ENCODE measurements at places on chromosomes 2 and 18.

DNA sequence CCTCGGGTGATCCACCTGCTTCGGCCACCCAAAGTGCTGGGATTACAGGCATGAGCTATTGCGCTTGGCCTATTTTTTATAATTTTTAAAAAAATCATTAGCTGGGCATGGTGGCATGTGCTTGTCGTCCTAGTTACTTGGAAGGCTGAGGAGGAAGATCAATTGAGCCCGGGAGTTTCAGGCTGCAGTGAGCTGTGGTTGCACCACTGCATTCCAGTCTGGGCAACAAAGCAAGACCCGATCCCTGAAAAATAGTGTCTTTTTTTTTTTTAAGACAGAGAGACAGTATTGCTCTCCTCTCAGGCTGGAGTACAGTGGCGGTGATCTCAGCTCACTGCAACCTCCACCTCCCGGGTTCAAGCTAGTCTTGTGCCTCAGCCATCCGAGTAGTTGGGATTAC is 4.8 kb downstream of the SSB start:
- DNase-seq: no peak

GRCh38 chr2:175557810-175558377 is 376.4 kb upstream of the ATP5MC3 start:
- no peak for DNase-seq

GRCh38 chr2:167697948-167698347 is 549.4 kb downstream of the STK39 start:
- DNase-seq: no peak

GRCh38 chr18:9627642-9628041 is 13.3 kb upstream of the PPP4R1 start:
- no peak for DNase-seq

- DNase-seq: no peak
Observed at GRCh38 chr2:95052307-95052706, 26.8 kb downstream of the MAL start.

DNA sequence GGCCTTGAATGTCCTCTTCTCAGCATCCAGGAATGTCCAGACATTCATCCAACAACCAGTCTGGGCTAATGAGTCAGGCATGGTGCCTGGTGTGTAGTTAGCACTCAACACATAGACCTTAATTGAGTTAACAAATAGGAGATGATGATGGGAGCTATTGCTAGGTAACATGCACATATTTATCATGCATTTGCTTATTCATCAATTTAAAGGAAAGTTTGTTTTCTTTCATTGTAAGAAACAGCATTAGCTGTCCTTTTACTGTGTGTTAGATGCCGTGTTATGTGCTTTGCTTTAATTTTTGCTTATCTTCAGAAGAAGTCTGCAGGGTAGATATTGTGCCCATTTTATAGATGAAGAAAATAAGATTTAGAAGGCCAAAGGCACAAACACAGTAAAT is 43.2 kb downstream of the TSN start:
- no peak for DNase-seq

GRCh38 chr2:69546646-69547045 is 96.9 kb downstream of the AAK1 start:
- DNase-seq: no peak

GRCh38 chr2:210459880-210460279 is 16.7 kb downstream of the LANCL1 start:
- DNase-seq: no peak

GRCh38 chr2:75319951-75320350 is 120.6 kb upstream of the TACR1 start:
- no peak for DNase-seq

DNA sequence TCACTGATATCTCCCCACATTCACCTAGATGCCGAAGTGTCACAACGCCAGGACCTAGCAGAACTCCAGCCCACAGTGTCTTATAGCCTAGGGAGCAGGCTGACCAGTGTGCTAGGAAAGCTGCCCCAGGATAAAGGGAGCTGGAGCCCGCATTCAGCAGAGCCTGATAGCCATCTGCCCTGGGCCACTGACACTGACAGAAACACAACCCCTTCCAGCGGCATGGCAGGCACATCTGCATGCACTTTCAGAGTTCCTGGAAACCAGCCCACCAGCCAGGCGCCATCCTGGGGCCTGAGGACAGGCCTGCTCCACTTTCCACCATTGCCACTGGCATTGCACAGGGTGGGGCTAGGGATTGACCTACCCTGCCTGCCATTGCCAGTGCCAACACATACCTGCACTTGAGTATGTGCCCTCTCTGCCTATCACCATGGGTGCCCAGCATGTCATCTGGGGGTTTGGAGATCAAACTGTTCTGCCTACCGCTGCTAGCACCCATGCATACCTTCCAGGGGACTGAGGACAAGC is 290.1 kb upstream of the KLHL14 start:
- DNase-seq: no peak

- DNase-seq: peak; percentile 54
Observed at GRCh38 chr2:208415897-208416296, 9.3 kb downstream of the PTH2R start.

- no peak for DNase-seq
Observed at GRCh38 chr2:127401757-127402695, 14.3 kb upstream of the MAP3K2 start.

DNA sequence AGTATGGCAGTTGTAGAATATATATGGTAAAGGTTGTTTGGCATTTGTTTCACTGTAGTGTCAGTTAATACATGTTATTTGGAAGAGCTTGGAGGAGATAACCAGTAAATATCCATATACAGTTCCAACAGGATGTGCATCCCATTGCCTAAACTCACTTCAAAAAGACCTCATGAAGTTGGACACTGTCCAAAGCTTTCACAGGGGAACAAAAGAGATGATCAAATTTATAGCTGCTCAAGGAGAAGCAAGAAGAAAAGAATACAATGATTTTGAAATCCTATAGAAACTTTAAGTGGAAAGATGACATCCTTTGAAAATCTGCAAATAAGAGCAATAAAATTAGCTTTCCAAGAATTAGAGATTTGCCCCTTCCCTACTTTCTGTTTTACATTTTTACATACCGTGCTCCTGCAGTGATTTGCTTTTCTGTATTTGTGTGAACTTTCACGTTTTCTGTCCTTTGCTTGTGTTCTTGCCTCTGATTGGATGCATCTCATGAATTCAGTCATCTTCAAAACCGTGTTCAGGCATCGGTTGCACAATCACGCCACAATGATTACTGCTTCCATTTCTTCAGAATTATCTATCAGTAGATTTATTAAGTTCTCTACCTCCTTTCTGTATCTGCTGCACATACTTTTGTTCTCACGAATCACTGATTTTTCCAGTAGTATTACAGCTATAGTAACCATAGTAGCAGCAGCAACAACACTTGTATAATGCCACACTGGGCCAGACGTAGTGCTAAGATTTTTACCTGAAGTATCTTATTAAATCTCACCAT is 83.8 kb downstream of the PARD3B start:
- DNase-seq: no peak

GRCh38 chr2:216659276-216659675 is 26.1 kb downstream of the IGFBP2 start:
- no peak for DNase-seq

- DNase-seq: no peak
Observed at GRCh38 chr2:65834771-65835475, 402.5 kb upstream of the SPRED2 start.

- DNase-seq: peak; percentile 25
Observed at GRCh38 chr2:23566241-23567142, 181.5 kb downstream of the KLHL29 start.

GRCh38 chr18:39618265-39619003 is 2052.8 kb upstream of the CELF4 start:
- DNase-seq: no peak

GRCh38 chr2:41763141-41763540 is 284.7 kb upstream of the PKDCC start:
- no peak for DNase-seq

DNA sequence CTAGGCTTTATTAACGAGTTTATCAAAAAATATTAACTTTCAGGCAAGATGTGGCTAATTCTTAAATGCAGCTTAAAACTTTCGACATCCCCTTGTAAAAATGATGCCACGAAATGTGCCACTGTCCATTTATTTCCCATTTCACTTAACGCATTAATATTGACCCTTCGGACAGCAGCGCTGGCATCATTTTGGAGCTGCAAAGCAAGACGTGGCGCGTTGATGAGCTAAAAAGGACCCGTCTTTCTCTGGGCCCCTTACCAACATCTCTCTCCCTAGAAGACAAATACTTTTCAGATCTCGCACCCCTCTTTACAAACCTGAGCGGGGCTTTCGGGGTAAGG is 367.9 kb downstream of the MTX2 start:
- peak; percentile 2 for DNase-seq

DNA sequence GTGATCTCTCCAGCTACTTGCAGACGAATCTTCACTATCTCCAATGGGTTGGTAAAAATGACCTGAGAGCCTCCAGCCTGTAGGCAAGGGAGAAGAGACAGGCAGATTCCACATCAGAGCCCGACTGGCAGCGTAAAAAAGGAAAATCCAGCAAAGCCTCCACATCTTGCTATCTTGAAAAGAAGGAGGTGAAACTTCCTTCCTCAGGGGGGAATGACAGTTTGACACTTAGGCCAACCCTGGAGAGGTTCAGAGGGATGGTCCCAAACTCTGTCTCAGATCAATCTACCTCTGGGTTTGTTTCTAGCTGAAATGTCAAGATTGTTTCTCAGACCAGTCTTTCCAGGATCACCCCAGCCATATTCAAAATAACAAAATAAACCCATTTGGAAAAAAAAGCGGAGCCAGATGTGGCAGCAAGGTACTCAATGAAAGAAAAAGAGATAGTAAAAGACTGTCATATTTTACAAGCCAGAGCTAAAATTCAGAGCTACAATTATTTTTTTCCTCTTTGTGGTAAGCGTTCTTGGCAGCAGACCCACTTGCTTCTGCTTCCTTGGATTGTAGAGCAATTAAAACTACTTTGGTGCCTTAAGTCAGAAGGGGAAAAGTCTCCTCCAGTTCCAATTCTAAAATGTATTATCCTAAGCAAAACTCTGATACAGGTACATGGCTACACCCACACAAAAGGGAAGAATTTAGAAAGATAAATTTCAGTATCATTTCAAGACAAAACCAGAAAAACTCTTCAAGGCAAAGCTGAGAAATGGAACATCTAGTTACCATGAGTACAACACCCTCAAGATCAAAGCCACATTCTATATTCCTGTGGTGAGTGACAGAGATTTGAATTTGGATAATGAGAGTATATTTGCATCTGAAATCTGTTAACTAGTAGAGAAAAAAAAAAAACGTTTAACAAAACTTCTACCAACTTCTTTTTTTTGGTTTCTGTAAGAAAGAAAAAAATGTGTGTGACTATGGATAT is 100.1 kb downstream of the SLC25A12 start:
- DNase-seq: no peak

GRCh38 chr2:158750458-158751125 is 44.5 kb upstream of the DAPL1 start:
- DNase-seq: no peak

- DNase-seq: no peak
Observed at GRCh38 chr2:121161272-121161671, 123.7 kb downstream of the TFCP2L1 start.

GRCh38 chr2:38750011-38750890 is 910 bp downstream of the SRSF7 start:
- peak; percentile 57 for DNase-seq

DNA sequence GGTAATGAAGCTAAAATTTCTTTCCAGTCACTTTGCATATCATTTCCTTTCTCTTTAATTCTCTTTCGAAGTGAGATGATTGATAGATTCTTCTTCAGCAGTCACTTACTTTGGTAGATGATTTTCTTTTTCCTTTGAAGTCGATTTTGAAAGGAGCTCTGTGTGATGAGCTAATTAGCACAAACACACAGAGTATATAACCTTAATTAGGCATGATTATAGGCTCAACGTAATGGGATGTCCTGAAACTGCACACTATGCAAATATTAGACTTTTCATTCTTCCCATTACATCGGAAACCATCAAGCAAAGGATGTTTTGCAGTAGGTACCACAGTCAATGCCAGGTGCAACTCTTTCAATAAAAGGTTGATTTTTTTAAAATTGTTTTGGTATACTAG is 6.4 kb upstream of the CTLA4 start:
- no peak for DNase-seq

- DNase-seq: no peak
Observed at GRCh38 chr2:166775176-166775575, 113.1 kb upstream of the XIRP2 start.

GRCh38 chr2:42713920-42714319 is 50.0 kb downstream of the OXER1 start:
- DNase-seq: no peak

DNA sequence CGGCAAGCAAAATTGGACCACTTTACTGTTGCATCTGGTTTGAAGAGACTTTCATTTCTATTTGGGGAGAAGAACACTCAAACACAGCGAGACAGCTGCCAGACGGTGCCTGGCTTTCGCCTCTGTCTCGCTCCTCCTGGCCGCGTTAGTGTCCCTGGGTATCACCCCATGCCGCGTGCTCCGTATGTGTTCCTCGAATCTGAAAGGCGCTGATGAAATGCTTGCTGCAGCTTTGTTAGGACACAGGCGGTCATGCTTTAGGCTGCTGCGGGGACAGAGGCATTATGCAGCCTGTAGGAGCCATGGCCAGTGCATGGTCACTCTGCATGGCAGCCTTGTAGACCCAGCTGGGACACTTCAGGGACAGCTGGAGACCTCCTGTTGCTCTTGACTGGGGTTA is 53.9 kb downstream of the LDLRAD4 start:
- DNase-seq: no peak

DNA sequence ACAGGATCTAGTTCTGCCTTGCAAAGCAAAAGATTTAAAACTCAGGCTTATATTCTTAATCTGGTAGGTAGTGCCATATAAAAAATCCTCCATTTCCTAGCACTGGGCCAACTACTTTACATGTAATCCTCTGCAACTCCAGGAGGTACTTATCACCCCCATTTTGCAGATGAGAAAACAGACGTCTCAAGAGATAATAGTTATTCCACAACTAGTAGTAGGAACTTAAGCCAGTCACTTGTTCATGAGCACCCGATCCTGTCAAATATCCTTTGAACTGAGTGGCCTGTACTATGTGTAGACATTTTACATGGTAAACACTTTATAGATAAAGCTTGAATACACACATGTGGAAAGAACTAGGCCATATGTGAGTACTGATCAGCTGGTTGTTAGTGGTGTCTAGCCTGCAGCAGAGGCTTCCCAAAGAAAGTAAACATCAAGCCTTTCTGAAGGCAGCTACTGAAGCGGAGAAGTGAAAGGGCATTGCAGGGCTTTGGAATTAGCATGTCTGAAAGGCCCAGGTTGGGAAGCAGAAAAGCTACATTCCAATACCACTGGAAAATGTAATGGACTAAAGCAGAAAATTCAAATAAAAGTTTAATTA is 48.0 kb downstream of the NAB1 start:
- no peak for DNase-seq

- DNase-seq: no peak
Observed at GRCh38 chr2:188320861-188321260, 29.2 kb downstream of the GULP1 start.

DNA sequence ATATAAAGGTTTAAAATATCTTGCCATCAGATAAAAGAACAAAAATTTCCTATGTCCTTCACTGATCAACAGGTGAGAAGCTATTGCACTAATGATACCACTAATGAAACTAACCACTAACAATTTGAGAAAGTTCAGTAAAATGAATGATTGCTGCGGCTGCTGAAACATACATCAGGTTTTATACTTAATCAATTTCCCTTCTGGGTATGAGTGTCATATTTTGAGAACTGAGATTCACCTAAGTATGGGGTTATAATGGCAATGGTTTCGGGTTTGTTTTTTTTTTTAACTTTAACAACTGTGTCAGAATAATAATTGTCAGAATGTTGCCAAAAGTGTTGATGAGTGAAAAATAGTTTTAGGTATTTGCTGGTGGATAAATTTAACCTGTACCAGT is 151.3 kb upstream of the SLC39A10 start:
- DNase-seq: peak; percentile 68

- peak; percentile 56 for DNase-seq
Observed at GRCh38 chr2:196459539-196459938, 180.0 kb upstream of the CCDC150 start.

- no peak for DNase-seq
Observed at GRCh38 chr2:151175864-151176263, 85.8 kb downstream of the RBM43 start.

Measured in GM12865 (cell line).